Activated T-helper 1 cell treated with anti-CD3 and anti-CD28 coated beads, Interleukin-2, amount 50 U/mL, for 16 hours (primary cell): ENCODE measurements at places on chromosomes 5 and 9.

DNA sequence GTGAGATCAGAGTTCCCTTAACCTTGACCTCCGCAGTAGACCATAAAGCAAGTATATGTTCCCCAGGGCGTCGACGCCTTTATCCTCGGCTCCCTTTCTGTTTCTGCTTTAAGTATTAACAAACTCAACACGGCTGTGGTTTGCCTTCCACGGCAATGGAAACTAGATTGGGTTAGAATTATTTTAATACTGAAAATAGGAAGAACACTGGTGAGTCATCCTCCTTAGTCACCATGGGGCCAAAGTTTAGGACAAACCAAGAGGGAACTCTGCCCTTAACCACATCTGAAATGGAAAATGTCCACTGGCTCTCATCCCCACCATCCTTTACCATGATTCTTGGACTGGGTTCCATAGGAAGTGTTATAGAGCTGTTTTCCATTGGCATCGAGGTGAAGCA, 386.1 kb downstream of the ACTL7B start:
- DNase-seq, result no peak

DNA sequence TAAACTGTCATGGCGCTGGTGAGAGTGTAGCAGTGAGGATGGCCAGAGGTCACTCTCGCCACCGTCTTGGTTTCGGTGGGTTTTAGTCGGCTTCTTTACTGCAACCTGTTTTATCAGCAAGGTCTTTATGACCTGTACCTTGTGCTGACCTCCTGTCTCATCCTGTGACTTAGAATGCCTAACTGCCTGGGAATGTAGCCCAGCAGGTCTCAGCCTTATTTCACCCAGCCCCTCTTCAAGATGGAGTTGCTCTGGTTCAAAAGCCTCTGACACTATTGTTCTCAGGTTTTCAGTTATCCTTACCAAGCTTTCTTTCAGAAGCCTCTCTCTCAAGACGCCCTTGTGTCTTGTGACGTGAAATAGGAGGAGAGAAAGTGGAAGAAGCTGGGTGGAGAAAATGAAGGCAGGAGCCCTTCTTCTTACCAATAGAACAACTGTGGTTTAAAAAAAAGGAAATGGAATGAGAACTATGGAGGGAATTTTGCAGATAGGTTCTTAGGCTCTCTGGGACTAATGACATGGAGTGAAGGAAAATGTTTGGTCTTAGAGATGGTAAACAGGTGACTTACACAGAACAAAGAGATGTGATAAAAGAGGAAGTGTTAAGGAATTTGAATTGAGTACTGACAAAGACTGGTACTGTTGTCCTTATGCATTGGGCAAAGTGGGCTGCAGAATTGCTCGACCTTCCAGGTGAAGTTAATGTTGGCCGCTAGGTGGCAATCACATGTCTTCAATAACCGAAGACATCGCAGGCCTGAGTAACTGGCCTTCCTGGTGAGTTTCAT, 133.3 kb upstream of the RAI14 start:
- peak; percentile 6 for DNase-seq

GRCh38 chr5:10310066-10310779, 2.5 kb upstream of the CMBL start:
- DNase-seq, result no peak

DNA sequence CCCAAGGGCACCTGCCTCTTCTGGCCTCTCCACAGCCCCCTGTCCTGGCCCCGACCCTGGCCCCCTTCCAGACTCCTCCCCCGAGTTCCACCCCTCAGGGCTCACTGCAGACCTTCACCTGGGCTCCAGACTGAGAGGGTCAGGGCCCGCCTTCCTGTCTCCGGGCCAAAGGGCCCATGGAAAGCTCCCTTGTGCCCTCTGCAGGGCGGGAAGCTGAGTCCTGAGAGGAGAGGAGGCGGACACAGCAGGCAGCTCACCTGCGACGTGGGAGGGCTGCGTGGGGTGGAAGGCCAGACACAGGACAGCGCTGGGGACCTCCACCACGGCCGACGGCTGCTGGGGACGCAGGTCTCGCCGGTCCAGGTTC, 20.6 kb downstream of the DYNC2I2 start:
- no peak for DNase-seq

DNA sequence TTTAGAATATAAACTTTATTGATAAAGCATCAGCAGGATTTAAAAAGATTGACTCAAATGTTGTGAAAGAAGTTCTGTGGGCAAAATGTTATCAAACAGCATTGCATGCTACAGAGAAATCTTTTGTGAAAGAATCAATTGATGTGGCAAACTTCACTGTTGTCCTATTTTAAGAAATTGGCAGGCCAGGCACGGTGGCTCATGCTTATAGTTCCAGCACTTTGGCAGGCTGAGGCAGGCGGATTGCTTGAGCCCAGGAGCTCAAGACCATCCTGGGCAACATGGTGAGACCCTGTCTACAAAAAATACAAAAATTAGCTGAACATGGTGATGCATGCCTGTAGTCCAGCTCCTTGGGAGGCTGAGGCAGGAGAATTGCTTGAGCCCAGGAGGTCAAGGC, 17.4 kb downstream of the ZBTB43 start:
- no peak for DNase-seq

DNA sequence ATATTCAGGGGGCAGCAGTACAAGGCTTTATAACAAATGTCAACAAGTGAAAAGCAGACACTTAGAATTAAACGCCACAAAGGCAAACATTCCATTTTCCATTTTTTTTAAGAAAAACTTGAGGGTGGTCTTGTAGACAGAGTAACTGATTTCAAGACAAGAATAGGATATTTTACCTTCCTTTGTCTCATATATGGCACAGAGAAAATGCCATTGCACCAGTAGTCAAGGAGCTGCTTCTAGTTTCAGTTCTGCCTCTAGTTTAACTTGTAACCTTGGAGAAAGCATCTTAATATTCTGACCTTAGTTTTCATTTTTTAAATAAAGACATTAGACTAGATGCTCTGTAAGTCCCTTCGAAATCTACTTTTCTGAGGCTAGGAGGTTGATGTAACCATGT, 355.3 kb upstream of the KCNN2 start:
- DNase-seq, result no peak

DNA sequence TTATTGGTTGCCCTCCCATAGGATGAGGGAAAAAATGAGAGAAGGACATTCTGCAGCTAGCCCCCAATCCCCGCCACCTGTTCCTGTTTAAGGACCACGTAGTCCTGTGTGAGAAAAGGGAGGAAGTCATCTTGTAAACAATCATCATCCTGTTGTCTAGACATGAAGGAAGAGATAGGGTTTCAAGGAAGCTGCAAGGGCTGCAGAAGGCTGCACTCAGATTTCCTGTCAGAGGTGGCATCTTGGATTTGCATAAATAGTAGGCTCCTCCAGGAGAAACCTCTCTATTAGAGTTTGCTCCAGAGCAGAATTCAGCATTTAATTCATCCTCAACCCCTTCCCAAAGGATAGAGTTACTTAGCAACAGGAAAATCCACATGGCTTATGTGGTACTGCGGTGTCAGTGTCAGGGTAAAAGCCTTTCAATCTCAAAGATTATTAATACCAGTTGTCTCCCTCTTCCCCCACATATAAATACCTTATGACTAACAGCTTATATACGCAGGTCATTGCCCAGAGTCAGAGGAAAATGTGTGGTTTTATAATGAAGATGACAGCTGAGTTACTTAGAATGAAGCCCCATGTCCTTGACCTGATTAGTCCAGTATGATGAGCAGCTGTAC, 4.6 kb upstream of the DNAJC18 start:
- DNase-seq, result no peak

DNA sequence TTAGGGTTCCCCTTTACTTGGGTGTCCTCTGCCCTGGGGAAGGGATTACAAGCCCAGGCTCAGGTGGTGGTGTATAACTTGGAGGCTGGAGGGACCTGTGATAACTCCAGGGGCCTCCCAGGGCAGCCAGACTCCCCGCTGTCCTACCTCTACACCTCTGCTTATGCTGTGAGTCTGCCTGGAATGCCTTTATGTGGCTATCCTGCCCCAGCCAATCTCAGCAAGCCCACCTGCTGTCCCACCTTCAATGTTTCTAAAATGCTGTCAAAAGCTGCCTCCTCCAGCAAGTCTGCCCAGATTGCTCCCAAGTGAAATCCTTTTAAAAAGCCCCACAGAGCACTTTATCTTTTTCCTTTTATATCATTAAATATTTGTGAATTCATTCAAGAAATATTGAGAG, 39.3 kb downstream of the DAB2IP start:
- DNase-seq, result no peak

DNA sequence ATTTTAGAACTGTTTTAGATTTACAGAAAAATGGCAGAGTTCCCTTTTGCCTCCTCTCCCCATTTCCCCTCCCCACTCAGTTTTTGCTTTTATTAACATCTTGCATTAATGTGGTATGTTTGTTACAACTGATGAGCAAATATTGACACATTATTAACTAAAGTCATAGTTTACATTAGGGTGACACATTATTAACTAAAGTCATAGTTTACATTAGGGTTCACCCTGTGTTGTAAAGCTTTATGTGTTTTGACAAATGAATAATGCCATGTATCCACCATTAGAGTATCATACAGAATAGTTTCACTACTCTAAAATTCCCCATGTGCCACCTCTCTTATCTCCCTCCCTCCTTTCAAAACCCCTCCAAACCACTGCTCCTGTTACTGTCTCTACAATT, 262.5 kb downstream of the NPR3 start:
- DNase-seq, result no peak

GRCh38 chr5:139696894-139697658, 48.9 kb downstream of the CXXC5 start:
- DNase-seq, result no peak

GRCh38 chr5:132000677-132001453, 10.6 kb downstream of the ACSL6 start:
- DNase-seq, result no peak

DNA sequence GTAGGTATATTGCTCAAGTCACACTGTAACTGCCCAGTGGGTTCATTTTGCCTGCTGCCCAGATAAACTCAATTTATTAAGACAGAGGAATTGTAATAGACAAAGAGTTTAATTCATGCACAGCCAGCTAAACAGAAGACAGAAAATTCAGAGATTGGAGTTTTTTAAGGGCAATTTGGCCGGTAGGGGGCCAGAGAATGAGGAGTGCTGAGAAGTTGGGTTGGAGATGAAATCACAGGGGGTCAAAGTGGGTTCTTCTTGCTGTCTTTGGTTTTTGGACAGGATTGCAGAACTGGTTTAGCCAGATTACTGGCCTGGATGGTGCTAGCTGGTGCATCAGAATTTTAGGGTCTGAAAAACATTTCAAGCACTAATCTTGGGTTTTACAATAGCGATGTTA, 20.7 kb upstream of the IL33 start:
- no peak for DNase-seq

DNA sequence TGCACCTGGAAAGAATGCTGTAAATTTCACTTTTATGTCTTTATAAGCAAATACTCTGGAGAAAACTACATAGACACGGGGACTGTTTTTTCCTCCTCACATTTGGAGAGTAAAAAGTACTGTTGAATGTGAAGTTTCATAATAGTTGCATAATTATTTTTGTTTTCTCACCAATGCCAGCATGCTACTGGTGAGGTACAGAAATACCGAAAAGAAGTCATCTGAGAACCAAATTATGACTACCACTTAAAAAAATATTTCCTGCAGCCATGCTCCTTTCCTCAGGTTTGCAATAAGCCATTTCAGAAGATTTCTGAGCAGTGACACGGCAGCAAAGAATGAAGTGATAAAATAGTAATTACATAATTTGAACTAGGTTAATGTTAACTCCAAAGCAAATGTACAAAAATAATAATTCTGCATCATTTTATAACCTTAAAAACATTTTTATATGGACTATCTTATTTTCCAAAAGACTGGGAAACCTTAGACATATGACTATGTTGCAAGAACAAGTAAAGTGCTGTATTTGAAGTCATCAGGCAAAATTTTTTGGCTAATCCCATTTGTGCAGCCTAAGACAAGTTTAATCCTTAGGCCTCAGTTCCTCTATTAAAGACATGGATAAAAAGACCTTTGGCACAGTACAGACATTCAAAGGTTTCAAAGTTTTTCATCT, 144.7 kb downstream of the PCSK1 start:
- DNase-seq, result no peak

- DNase-seq, result no peak
Measured at GRCh38 chr5:172090976-172091547, 84.6 kb upstream of the FBXW11 start.

- DNase-seq, result no peak
Measured at GRCh38 chr5:106860398-106861044, 810.2 kb downstream of the EFNA5 start.

GRCh38 chr5:56259002-56259511, 25.9 kb upstream of the ANKRD55 start:
- DNase-seq, result no peak
